ENCODE measurements at places on chromosomes 12 and 14.

GRCh38 chr14:52267501-52268278, at the start of gene PTGDR:
Gene PTGDR, plus strand, starts transcription at chr14:52267698. Its CDS starts 117 bp downstream, at chr14:52267815.
- no peak for DNase-seq

DNA sequence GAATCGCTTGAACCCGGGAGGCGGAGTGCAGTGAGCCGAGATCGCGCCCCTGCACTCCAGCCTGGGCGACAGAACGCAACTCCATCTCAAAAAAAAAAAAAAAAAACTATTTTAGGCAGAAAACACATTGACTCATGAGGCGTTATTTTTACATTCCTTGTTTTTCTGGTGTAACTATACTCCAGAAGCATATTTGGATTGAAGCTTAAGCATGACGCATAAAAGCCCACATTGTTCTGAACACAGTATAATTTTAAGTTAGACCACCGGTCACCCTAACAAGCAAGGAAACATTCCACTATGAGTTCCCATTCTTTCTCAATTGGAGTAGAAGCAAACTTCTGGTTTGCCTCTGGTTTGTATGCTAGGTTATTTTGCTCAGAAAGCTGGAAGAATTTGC, 173.0 kb downstream of the MYRFL start:
- no peak for DNase-seq

DNA sequence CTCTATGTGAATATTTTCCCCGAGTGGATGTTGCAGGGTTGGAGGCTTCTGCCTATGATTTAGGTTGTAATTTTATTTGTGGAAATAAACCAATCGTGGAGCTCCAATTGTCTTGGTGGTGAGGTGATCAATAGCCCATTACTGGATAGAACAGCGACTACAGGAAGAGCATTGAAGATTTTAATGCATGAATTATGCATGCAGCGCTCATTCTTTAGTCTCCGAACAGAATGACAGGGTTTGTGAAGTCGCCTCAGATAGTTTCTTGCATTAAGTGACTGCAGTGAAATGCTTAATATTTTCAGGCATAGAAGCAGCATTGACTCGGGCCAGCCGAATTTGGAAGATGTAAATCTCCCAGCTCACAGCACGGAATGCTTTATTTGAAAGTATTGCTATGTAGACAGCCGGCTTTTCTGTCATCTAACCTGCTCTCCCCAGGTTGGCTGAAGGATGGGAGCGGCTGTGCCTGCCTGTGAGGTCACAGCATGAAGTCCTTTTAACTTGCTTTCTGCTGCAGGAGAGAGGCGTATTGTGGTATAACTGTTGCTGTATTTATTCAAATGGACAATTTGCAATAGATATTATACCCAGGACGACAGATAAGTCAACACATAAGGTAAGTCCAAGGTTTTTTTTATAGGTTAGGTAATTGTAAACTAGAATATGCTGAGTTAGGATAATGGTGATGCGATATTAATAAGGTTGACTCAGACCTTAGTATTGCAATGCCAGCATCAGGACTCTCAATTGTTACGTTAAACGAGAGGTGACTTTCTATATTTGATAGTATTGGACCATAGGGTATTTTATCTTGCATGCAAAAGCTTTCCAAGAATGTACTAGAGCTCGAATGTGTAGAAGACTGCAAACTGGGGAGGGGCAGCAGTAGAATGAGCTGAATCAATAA, 135.7 kb downstream of the CNTN1 start:
- DNase-seq = no peak

- DNase-seq = peak; percentile 74
These were observed 541 bp upstream of the RNU6-7 start for GRCh38 chr14:32201193-32201815.

DNA sequence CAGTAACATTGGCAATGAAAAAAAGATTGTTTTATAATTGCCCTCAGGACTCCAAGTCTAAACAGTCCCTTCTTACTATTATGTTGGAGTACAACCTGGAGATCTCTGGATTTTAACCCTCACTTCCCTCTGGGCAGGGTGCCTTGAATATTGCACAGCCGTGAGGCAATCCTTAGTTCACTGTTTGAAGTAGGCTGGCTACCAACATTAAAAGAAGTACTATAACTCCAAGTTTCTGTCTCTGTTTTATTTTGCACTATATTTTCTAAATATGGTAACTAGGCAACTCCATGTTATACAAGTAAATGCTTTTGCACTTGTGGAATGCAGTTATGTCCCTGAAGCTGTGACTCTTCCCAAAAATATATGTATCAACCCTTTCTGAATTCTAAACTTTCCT, 490.7 kb downstream of the EGLN3 start:
- no peak for DNase-seq

DNA sequence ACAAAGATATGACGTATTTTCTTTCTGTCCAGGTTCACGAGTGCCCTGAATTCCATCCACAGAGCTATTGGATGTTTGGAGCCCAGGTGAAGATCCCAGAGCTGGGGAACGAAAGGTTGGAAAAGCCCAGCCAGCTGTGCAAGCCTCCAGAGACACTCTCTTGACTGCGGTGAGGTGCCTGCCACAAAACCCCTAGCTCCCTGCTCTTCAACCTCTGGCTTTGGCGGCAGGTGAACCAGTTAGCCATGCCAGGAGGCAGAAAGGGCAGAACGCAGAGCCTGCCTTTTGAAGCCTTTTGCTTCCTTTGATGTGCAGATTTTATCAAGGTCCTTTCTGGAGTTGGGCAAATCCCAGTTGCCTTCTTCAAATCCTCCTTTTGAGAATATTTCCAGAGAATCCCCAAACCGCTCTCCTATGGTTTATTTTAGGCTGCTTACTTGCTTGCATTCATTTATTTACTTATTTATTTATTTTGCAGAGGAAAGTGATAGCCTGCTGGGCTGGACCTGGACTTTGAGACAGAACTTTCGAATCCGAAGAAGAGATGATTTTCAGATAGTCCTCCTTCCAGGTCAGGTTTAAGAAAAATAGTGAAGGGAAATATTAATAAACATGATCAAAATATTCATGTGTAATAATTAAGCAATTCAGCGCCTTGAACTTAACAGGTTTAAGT, 411.2 kb upstream of the TBX3 start:
- DNase-seq = no peak

DNA sequence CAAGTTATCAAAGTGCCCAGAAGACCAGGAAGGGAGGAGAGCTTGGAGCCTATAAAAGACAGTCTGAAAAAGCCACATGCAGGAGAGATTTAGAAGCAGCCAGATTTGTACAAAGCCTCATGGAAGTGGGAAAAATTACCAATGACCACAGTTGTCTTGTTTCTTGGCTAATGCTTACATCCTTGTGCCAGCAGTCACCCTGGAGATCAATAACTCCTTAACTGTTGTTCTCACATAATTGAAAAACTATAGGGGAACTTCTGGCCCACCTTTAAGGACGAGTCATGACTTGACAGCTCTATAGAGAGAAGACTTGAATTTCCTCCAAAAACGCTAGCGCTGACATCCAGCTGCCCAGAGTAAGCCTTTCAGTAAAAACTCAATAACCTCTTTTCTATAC, 313.1 kb downstream of the GALC start:
- no peak for DNase-seq

GRCh38 chr12:3755898-3756297, 3.0 kb upstream of the CRACR2A start:
- DNase-seq = no peak

DNA sequence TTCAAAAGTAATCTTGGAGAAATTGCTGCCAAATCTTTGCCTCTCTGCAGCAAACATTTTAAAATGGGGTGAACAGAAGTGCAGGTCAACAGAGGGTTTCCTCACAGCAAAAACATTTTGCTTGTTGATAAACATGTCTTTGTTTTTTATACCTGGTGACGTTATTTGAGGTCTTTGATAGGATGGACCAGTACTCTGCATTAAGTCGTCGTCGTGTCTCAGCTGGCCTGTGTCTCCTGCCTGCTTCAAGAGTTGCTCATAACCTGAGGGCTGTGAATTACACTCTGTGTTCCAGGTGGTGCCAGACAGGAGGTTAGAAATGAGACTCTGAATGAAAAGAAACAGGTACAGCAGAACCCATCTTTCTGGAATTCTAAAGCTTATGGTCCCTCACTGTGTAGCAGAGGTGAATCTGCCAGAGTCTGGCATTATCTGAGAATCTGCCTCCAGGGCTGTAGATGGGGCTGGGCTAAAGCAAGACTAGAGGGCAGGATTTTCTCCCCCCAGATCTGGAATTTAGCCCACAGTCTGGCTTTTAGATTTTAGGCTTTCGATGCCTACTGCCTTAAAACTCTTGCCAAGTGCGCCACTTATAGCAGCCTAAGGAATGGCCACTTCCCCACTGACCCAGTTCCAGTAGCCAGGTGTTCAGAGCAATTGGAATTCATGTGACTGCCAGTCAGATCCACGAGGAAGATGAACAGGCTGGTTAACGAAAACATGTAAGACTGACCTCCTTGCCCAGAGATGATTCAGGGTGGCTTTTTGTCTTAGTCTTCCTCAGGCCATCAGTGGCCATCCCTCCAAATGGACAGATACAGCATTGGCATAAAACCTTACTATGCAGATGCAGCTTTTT, 161.2 kb downstream of the PRKCH start:
- no peak for DNase-seq

GRCh38 chr12:77087427-77087826, 22.1 kb upstream of the E2F7 start:
- DNase-seq = peak; percentile 24

- DNase-seq = no peak
These were observed 66.7 kb downstream of the CCER1 start for GRCh38 chr12:90888316-90888715.

GRCh38 chr14:44446965-44447364, 60.1 kb downstream of the FSCB start:
- DNase-seq = no peak

- no peak for DNase-seq
These were observed 25.0 kb downstream of the SETD1B start for GRCh38 chr12:121828826-121829225.

DNA sequence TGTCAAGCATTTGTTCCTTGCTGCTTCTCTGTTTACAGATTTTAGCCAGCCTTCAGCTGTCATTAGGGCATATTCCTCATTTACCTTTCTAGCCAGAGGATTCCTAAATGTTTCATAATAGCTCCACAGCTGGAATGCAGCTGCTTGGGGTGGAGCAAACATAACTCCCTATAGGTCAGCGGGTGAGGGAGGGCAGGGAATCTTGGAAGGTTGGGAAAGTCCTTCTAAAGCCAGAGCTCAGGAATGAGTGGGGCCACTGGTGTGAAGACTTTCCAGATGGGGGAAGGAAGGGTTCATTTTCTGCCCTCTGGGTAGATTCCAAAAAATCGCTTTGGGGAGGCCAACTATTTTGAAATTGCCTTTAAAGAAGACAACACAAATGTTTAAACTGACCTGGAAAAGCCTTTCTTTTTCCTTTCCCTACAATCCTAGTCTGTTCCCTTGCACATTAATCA, 16.3 kb upstream of the IRF2BPL start:
- DNase-seq = no peak

GRCh38 chr12:5582018-5582417, 150.1 kb downstream of the NTF3 start:
- DNase-seq = no peak

All from RKO (cell line).